CD4-positive, alpha-beta memory T cell (primary cell): ENCODE measurements at places on chromosomes 2 and 18. TPM values are rescaled to one million over a fixed set of nuclear protein-coding genes. Genes with fewer than 3 reads are reported as not detected.

- no peak for DNase-seq
- H3K27ac ChIP-seq = no peak overlapping the region
- H3K4me3 ChIP-seq = no peak overlapping the region
- H3K4me1 ChIP-seq = no peaks in the 10 kb centered on the region
- H3K27me3 ChIP-seq = no peaks in the 10 kb centered on the region
These were observed 29.5 kb downstream of the BCL11A start for GRCh38 chr2:60523963-60524362.

GRCh38 chr2:2523461-2524347 is 192.6 kb upstream of the MYT1L start:
- H3K4me3 ChIP-seq = no peak overlapping the region
- no peak overlapping the region for H3K27ac ChIP-seq
- DNase-seq = no peak
- H3K36me3 ChIP-seq = no peaks in the 10 kb centered on the region
- no peaks in the 10 kb centered on the region for H3K27me3 ChIP-seq

DNA sequence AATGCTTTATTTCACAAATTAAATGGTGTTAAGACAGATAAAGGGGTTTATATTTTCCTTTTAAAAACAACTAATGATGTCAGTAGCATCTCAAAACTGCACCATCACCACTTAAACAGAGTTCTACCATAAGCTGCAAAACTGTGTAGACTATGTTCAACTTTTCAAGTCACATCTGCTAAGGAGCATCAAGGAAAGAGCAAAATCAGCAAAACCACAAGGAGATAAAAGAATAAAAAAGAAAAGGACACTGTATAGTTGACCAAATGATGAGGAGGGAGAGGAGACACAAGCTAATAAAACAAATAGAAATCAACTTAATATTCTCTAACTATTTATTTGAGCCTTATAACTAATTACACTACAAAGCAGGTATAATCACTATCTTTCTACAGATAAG is 33.9 kb downstream of the PRPF40A start:
- no peak overlapping the region for H3K27ac ChIP-seq
- H3K36me3 ChIP-seq = peaks cover 13% of the 10 kb centered on the region
- H3K4me3 ChIP-seq = no peak overlapping the region
- peaks cover 6% of the 10 kb centered on the region for H3K4me1 ChIP-seq
- H3K27me3 ChIP-seq = no peaks in the 10 kb centered on the region
- DNase-seq = no peak

Gene DOK6
- total RNA-seq = not detected

DNA sequence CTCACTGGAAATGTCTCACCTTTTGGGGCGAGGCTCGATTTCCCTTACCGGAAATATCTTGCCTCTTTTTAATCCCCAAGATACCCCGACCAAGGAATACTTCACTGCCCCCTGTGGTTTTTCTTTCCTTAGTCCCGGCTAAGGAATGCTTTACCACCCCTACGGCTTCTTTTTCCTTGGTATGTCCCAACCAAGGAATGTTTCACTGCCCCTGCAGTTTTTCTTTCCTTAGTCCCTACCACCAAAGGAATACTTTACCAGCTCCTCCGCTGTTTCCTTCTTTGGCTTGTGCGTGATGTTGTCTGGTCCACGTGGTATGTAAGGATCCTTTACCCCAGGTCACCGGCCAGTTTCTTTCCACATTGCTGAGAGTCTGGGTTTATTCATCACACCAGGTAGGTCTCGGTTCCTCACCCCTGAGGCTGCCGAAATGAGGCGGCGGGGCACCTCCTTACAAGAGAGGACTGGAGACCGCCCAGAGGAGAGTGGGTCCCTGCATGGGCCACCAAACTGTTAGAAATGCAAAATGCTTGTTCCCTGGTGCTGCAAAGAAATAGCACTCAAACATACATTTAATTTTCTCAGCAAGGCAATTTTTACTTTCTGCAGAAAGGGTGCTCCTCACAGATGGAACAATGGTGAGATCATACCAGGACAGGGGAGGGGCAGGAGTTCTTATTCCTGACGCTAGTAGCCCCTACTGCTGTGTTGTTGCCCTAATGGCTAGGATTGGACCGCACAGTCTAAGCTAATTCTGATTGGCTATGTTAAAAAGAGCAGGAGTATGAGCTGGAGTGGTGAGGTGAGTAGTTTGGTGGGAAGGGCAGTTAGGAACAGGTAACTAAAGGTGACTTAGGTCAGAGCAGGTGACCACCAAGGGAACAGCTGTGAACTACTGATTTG is 33.4 kb upstream of the CLASP1 start:
- no peaks in the 10 kb centered on the region for H3K4me1 ChIP-seq
- H3K4me3 ChIP-seq = no peak overlapping the region
- no peak for DNase-seq

GRCh38 chr2:77391119-77391518 is 131.1 kb downstream of the LRRTM4 start:
- no peak for DNase-seq
- no peaks in the 10 kb centered on the region for H3K27me3 ChIP-seq
- H3K27ac ChIP-seq = no peak overlapping the region
- no peaks in the 10 kb centered on the region for H3K4me1 ChIP-seq

Gene SPC25
- total RNA-seq = 0.33 TPM

GRCh38 chr2:181177376-181177775 is 197.0 kb downstream of the UBE2E3 start:
- peaks cover 57% of the 10 kb centered on the region for H3K4me1 ChIP-seq
- H3K36me3 ChIP-seq = no peaks in the 10 kb centered on the region
- H3K4me3 ChIP-seq = no peak overlapping the region
- no peaks in the 10 kb centered on the region for H3K27me3 ChIP-seq
- no peak overlapping the region for H3K27ac ChIP-seq

- no peak for DNase-seq
- H3K36me3 ChIP-seq = no peaks in the 10 kb centered on the region
- no peaks in the 10 kb centered on the region for H3K27me3 ChIP-seq
- no peak overlapping the region for H3K27ac ChIP-seq
- no peaks in the 10 kb centered on the region for H3K4me1 ChIP-seq
These were observed 283.2 kb downstream of the KCNS3 start for GRCh38 chr2:18161681-18162080.

- H3K27ac ChIP-seq = no peak overlapping the region
- no peaks in the 10 kb centered on the region for H3K27me3 ChIP-seq
- no peak overlapping the region for H3K4me3 ChIP-seq
- DNase-seq = peak; percentile 59
- H3K4me1 ChIP-seq = no peaks in the 10 kb centered on the region
These were observed 90.5 kb downstream of the NDUFA10 start for GRCh38 chr2:239934571-239935171.

DNA sequence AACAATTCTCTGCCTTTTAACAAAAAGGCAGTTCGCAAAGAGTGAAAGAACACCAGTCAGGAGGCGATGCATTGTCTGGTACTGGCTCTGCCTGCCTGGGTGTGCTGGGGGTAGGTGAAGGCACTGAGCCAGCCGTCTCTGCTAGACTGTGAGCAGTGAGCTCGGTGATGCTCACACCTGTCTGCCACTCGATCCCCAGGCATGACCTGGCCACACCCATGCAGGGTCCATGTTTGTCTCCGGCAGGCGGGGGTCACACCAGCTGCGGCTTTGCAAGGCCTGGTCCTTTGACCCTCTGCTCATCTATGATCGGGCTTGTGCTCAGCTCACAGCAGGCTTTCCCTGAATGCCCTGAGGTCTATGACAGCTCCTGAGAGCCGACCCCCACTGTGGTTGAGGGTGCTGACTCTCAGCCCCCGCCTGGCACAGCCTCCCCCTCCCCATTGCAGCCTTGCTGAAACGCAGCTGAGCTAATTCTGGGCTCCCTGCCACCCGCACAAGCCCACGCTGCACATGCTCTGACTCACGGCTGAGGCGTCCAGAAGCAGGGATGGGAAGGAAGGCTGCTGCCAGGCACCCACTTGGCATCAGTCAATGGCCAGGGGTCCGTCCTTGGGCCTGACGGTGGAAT is 23.7 kb downstream of the CRACDL start:
- H3K36me3 ChIP-seq = no peaks in the 10 kb centered on the region
- DNase-seq = no peak
- no peak overlapping the region for H3K27ac ChIP-seq
- H3K4me3 ChIP-seq = no peak overlapping the region
- H3K4me1 ChIP-seq = peaks cover 18% of the 10 kb centered on the region

Gene ZNF396
- 5.5 TPM for total RNA-seq

- no peak for DNase-seq
- H3K27me3 ChIP-seq = no peaks in the 10 kb centered on the region
- H3K4me1 ChIP-seq = no peaks in the 10 kb centered on the region
- H3K36me3 ChIP-seq = no peaks in the 10 kb centered on the region
- no peak overlapping the region for H3K4me3 ChIP-seq
These were observed 247.0 kb downstream of the TMX3 start for GRCh38 chr18:68467957-68468356.

- no peaks in the 10 kb centered on the region for H3K27me3 ChIP-seq
- peaks cover 60% of the 10 kb centered on the region for H3K4me1 ChIP-seq
- H3K36me3 ChIP-seq = no peaks in the 10 kb centered on the region
- no peak overlapping the region for H3K4me3 ChIP-seq
These were observed 334.0 kb downstream of the SOCS6 start for GRCh38 chr18:70622622-70623419.

GRCh38 chr18:941331-941730 is 36.7 kb downstream of the ADCYAP1 start:
- no peak overlapping the region for H3K27ac ChIP-seq
- no peaks in the 10 kb centered on the region for H3K36me3 ChIP-seq
- H3K27me3 ChIP-seq = no peaks in the 10 kb centered on the region
- H3K4me3 ChIP-seq = no peak overlapping the region

DNA sequence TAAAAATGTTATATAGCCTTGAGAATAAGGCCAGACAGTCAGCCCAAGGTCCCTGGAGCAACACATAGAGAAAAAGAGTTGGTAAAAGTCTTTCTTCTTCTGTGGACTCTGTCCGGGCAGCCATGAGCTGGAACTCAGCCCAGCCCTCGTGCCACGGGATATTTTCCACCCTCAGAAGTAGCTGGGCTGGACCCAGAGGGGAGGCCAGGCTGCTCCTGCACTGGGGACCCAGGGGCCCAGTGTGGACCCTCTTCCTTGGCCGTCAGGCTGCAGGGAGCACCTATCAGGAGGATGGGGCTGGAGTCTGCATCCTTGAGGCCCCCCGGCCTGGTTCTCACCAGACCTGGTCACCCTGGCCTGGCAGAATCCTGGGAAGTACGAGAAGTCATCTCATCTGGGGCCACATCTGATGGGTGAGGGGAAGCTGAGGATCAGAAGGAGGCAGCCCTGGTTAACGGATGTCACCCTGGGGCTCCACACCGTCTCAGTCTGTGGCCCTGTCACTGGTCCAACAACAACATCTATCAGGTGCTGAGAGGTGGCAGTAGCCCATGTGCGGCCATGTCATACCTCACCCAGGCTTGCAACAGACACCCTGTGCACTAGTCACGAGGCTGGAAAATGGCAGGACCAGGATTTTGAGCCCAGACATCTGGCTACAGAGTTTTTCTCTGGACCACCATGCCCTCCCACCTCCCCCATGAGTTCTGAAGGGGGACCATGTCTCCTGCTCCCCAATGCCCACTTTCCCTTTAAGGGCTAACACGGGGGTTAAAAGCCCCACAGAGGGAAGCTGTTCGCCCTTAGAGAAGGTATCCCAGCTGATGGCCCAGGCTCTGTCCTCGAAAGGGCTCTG is 33.0 kb downstream of the SDC1 start:
- H3K4me1 ChIP-seq = no peaks in the 10 kb centered on the region
- H3K4me3 ChIP-seq = no peak overlapping the region
- H3K27ac ChIP-seq = no peak overlapping the region
- H3K36me3 ChIP-seq = no peaks in the 10 kb centered on the region
- DNase-seq = no peak

Gene CYBRD1
- total RNA-seq = 0.64 TPM

GRCh38 chr2:120446236-120447126 is 100.5 kb downstream of the INHBB start:
- no peak for DNase-seq
- H3K36me3 ChIP-seq = no peaks in the 10 kb centered on the region
- no peaks in the 10 kb centered on the region for H3K27me3 ChIP-seq
- H3K27ac ChIP-seq = no peak overlapping the region
- no peak overlapping the region for H3K4me3 ChIP-seq

GRCh38 chr2:86221066-86221684 is 21.9 kb downstream of the MRPL35 start:
- no peak overlapping the region for H3K4me3 ChIP-seq
- H3K4me1 ChIP-seq = peaks cover 4% of the 10 kb centered on the region
- peak; percentile 52 for DNase-seq

Gene TXNL1
- 42.3 TPM for total RNA-seq

Gene HOXD13
- total RNA-seq = not detected

GRCh38 chr2:75667884-75668283 is 21.3 kb downstream of the MRPL19 start:
- H3K4me3 ChIP-seq = no peak overlapping the region
- H3K27ac ChIP-seq = no peak overlapping the region
- no peaks in the 10 kb centered on the region for H3K4me1 ChIP-seq
- no peak for DNase-seq
- H3K27me3 ChIP-seq = no peaks in the 10 kb centered on the region

GRCh38 chr18:34707670-34708069 is 2.4 kb upstream of the DTNA start:
- H3K27me3 ChIP-seq = no peaks in the 10 kb centered on the region
- H3K36me3 ChIP-seq = no peaks in the 10 kb centered on the region
- H3K27ac ChIP-seq = no peak overlapping the region
- no peak overlapping the region for H3K4me3 ChIP-seq
- H3K4me1 ChIP-seq = no peaks in the 10 kb centered on the region

DNA sequence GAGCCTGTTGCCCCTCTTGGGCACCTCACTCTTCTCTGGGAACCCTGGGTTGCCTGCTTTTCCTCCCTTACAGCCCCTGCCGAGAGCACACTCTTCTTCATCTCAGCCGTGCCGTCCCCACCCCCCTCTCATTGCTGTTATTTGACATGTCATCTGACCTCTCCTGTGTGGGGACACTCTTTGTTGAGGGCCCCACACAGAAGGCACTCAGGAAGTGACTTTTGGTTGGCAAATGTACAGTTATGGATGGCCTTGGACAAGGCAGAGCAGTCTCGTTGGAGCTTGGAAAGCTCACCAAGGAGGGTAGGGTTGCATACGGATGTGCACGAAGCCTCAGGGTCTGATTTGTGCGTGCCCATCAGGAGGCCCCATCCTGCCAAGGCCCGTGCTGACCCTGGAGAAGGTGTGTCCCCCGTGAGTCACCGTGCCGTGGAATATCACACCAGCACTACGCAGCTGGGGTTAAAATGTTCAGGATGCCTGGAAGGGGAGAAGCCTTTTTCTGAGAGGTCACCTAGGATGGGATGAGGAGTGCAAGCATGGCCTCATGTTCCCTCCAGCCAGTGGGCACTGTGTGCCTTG is 93.9 kb downstream of the CTIF start:
- no peak overlapping the region for H3K27ac ChIP-seq
- no peaks in the 10 kb centered on the region for H3K27me3 ChIP-seq
- no peaks in the 10 kb centered on the region for H3K36me3 ChIP-seq

Gene REL
- 28.0 TPM for total RNA-seq

Gene LYG2
- not detected for total RNA-seq

Gene ANKRD36B
- total RNA-seq = 76.6 TPM

DNA sequence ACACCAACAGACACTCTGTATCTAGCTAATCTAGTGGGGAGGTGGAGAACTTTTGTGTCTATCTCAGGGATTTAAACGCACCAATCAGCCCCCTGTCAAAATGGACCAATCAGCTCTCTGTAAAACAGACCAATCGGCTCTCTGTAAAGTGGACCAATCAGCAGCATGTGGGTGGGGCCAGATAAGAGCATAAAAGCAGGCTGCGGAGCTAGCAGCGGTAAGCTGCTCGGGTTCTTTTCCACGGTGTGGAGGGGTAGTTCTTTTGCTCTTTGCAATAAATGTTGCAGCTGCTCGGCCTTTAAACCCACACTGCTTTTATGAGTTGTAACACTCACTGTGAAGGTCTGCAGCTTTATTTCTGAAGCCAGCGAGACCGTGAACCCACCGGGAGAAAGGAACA is 51.3 kb upstream of the FOXI3 start:
- no peak overlapping the region for H3K27ac ChIP-seq
- no peaks in the 10 kb centered on the region for H3K36me3 ChIP-seq
- no peaks in the 10 kb centered on the region for H3K27me3 ChIP-seq
- H3K4me3 ChIP-seq = no peak overlapping the region
- no peak for DNase-seq
- no peaks in the 10 kb centered on the region for H3K4me1 ChIP-seq

Gene KLHL14
- not detected for total RNA-seq

Gene AQP12A
- total RNA-seq = not detected
